ENCODE measurements at places on chromosomes 3 and 15.

- no peak for DNase-seq
Observed at GRCh38 chr3:144482876-144483275, 511.3 kb downstream of the DIPK2A start.

DNA sequence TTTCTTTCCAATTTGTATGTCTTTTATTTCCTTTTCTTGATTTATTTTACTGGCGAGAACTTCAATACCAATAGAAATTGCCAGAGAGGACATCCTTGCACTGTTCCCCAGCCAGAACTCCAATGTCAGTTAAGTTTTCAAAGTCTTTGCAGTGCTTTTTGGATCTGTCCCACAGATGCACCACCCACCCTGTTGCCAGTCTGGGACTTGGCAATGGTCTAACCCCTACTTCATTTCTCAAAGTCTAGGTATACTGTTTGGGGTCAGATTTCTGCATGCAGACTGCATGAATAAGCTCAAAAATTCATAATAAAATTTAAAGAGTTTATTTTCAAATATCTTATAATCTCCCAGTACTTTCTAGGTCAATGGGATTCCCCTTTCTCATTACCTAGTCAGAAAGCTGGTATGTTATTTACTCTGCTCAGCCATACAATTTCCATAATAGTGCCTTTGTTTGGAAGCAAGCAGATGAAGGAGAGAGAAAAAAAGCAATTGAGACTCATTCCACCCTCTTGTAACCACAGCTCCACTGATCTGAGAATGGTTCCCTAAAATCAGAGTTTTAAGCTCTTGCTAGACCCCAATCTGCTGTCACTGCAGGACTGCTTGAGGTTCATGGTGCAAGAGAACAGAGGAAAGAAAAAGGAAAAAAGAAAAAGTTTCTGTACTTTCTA, 125.9 kb upstream of the PLXND1 start:
- no peak for DNase-seq

GRCh38 chr15:65646486-65646885, 24.7 kb downstream of the SLC24A1 start:
- DNase-seq: peak; percentile 50

GRCh38 chr15:38554354-38554753, 10.3 kb downstream of the RASGRP1 start:
- no peak for DNase-seq

DNA sequence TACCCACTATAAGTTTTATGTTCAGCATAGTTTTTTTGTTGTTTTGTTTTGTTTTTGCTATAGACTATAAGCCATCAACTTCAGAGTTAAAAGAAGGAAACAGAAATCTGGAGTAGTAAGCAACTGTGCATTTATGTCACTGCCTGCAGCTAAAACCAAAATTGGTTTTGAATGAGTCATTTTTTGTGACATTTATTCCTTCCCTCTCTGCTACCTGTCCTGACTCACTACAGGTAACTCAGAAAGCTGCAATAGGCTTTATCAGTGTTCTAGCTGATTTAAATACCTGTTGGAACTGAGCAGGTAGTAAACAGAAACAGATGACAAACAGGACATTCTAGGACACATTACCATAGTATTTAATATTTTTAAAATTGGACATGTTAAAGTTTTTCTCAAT, 393.3 kb upstream of the WNT5A start:
- no peak for DNase-seq

DNA sequence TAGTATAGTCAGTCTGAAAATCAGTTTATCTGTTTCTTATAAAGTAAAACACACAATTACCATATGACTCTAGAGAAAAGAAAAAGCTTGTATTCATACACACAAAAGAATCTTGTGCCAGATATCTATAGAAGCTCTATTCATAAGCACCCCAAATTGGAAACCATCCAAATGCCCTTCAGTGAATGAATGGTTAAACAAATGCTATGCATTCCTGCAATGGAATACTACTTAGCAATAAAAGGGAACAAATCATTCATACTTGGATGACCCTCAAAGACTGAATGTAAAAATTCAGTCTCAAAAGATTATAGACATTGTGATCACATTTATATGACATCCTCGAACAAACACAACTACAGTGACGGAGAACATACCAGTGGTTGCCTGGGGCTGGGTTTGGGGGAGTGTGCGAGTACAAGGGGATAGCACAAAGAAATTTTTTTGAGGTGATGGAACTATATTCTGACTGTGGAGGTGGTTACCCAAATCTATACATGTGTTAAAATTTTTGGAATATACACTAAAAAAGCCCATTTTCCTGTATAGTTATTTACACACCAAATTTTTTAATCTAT, 680.6 kb downstream of the NTRK3 start:
- DNase-seq: peak; percentile 4

GRCh38 chr15:89984001-89984400, 17.1 kb upstream of the ZNF710 start:
- DNase-seq: no peak

GRCh38 chr15:50227076-50227475, 38.5 kb downstream of the HDC start:
- peak; percentile 59 for DNase-seq

- DNase-seq: no peak
Observed at GRCh38 chr3:16810593-16811367, 74.0 kb upstream of the PLCL2 start.

DNA sequence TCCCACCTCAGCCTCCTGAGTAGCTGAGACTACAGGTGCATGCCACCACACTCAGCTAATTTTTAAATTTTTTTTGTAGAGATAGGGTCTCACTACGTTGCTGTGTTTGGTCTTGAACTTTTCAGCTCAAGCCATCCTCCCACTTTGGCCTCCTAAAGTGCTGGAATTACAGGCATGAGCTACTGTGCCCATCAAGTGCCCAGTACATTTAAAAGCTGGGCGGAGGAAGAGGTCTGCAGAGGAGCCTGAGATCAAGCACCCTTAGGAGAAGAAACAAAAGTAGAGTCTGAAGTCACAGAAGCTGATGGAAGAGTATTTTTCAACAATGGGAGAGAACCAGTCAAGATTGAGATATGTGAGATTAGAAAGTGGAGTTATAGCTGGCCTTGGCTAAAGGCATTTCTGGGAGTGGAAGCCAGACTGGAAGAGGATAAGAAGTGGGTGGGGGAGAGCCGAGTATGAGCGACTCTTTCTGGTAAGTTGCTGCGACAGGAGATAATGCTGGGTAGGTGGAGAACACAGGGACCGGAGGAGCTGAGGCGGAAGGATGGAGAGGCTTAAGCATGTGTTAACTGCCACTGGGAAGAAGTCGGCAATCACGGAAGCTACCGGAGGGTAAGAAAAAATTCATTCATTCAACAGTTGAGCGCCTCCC, 782 bp upstream of the IREB2 start:
- no peak for DNase-seq

- no peak for DNase-seq
Observed at GRCh38 chr15:33005582-33005981, 188.9 kb downstream of the FMN1 start.

- DNase-seq: no peak
Observed at GRCh38 chr15:87874896-87875711, 381.4 kb downstream of the NTRK3 start.

GRCh38 chr3:69353503-69353902, 32.4 kb downstream of the FRMD4B start:
- no peak for DNase-seq

DNA sequence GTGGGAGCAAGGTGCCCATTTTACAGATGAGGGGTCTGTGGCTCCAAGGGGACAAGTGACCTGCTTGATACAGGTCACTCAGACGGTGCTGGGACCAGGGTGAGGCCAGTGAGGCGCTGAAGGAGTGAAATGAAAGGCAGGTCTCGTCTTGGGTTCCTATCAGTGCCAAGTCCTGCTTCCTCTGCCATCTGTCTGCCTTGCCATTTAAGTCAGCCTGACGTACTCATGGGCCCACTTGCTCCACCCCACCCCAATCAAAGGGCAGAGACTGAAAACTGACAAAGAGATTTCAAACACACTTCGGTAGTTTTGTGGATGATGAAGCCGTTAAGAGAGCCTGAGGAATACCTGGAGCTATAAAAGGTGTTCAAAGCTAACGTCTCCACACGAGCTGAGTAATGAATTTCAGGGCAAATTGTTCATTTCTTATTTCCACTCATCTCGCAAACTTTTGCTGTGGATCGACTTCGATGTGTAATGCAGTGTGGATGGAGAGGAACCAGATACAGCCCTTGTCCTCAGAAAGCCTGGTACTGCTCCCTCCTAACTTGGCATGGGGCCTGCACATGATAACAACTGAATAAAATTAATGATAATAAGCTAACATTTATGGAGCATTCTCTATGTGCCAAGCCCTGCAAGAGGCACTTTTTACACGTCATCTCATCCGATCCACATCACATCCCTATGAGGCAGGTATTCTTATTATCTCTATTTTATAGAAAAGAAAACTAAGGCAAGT, 36.6 kb downstream of the ATP2B2 start:
- DNase-seq: no peak

DNA sequence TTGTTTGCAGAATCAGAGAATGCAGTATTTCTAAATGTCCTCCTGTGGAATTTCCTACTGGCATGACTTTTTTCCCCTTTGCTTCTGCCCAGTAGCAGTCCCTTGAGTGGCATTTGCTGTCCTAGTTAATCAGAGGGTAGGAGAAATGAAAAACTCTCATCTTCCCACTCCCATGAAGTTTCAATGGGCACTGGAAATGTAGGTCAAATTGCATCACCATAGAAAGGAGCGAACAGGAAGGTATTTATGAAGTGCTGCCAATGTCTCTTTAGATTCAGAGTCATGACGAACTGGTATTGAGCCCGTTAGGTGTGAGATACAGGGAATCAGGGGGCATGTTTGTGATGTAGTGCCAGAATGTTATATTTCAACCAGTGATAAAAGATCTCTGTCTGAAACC, 23.2 kb downstream of the ATXN7 start:
- no peak for DNase-seq

DNA sequence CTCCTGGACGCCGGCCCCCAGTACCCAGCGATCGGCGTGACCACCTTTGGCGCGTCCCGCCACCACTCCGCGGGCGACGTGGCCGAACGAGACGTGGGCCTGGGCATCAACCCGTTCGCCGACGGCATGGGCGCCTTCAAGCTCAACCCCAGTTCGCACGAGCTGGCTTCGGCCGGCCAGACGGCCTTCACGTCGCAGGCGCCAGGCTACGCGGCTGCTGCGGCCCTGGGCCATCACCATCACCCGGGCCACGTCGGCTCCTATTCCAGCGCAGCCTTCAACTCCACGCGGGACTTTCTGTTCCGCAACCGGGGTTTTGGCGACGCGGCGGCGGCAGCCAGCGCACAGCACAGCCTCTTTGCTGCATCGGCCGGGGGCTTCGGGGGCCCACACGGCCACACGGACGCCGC, 956 bp downstream of the ZIC1 start:
- peak; percentile 48 for DNase-seq

- DNase-seq: no peak
Observed at GRCh38 chr15:48406911-48407310, 75.7 kb downstream of the DUT start.

DNA sequence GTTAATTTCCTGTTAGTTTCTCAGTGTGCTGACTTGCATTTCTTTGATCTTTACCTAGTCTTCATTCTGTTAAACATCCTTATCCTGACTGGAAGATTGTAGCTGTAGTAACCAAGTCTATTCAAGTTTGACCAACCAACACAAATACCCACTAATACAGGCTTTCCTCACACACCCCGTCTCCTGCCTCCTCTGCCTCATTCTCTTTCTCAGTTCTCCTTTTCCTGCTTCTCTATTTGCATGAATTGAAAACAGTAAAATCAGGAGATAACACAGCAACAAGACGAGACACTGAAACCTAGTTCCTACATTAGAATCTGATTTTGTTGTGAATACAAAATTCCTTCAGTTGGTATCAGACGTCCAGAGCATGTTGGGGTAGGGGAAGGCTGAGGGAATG, 116.9 kb upstream of the ARPP21 start:
- no peak for DNase-seq

- peak; percentile 90 for DNase-seq
Observed at GRCh38 chr15:22980189-22981050, at the start of gene CYFIP1. Gene CYFIP1 (minus strand): TSS chr15:22980368. CDS start chr15:22947285, 33,083 bp downstream.

DNA sequence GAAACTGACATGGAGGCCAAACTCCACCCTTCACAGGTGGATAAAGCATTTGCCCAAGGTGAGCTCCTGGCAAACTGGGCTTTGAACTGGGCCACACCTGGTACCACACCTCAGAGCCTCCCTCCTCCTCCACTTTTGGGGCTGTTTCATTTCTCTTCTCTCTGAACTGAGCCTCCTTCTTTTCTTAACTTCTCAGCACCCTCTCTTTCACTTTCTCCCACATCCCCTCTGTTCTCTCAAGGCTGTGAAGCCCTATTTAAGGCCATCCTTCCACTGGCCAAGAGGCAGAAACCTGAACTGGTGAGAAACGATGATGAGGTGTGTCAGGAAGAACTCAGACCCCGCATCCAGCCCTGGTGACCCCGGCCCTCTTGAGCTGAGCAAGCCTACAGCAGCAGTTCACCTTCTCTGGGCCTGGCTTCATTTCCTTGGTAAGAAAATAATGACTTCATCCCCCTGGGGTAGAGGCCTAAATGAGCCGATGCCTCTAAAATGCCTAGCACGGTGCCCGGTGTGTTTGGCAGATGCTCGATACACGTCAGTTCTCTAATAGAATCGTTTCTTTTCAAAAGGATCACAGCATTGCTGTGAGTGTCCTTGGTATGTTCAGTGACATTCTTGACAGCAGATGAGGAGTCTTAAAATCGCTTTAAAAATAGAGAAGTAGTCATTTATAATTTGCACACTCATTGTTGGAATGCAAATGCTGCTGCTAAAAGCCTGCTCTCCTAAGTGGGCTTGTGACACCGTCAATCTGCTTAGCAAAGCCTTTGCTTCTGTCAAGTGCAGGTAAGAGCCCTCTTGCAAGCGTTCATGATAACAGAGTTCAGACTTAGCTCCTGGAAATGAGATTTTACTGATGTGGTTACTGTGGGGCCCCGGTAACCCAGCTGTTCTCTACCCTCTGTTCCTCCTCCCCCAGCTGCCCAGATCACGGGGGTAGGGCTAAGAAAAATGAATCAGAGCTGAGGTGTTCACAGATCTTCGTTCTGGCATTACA, 97.7 kb upstream of the ATP2B2 start:
- no peak for DNase-seq

GRCh38 chr3:78497767-78498166, 1270.0 kb downstream of the ROBO1 start:
- no peak for DNase-seq

GRCh38 chr15:63669074-63669473, 71.9 kb downstream of the FBXL22 start:
- DNase-seq: no peak

Data from fibroblast of skin of back (primary cell).